ENCODE measurements at places on chromosomes 7 and 10.

GRCh38 chr7:31110331-31111108, 58.4 kb downstream of the ADCYAP1R1 start:
- DNase-seq, result no peak

- DNase-seq, result no peak
Observed at GRCh38 chr10:97034301-97034700, 151.5 kb downstream of the SLIT1 start.

GRCh38 chr10:51010977-51011376, 63.3 kb upstream of the PRKG1 start:
- DNase-seq, result peak; percentile 8

GRCh38 chr7:44796504-44797328, at the start of gene PPIA:
Gene PPIA, plus strand, starts transcription at chr7:44796681. Its CDS starts 44 bp downstream, at chr7:44796725.
- DNase-seq, result peak; percentile 98

DNA sequence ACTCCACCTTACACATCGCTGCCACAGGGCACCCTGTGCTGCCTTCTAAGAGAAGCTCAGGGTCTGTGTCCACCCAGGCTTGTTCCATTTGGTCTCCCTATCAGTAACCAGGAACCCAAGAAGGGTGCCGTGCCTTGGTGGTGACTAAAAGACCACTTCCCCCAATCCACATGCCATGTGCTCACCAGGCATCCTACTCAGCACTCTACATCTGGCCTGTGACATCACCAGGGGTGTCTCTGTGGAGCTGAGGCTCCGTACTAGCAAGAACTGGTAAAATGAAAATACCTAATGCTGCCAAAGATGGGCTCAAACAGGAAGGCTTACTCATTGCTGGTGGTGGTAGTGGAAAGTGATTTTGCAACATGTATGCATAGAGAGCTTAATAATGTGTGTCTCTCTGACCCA, 19.0 kb upstream of the C10orf71 start:
- no peak for DNase-seq

GRCh38 chr10:86730227-86730626, 26.2 kb upstream of the BMPR1A start:
- DNase-seq, result no peak

DNA sequence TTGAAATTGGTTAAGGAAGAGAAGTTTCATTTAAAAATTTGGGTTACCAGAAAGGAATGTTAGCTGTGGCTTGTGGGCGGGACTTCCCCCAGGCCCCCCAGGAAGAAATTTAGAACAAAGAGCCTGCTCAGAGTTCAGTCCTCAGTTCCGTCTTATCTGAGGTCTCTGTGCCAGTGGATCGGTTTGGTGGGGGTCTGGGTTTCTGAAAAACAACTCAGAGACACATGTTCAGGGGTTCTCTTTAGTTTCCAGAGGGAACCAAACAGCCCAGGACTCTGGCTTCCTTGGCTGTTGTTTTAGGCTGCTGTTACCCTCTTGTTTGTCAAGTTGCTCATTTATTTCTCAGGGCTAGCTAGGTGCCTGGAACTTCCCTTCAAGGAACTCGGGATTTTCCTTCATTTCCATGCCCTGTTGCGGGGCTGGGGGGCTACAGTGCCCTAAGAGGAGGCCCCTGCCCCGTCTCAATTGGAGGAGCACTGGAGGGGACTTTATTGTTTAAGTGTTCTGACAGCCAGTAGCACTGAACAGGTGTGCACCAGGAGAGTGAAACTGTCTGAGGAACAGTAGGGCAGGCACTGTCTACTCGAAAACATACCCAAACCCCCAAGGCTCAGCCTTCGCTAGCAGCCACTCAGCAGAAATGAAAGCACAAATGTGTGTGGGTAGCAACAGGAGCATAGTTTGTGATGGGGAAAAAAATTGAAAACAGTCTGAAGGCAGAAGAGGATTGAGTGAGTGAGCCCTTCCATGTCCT, 59.9 kb downstream of the ALOX5 start:
- peak; percentile 24 for DNase-seq

Data from CD8-positive, alpha-beta T cell (primary cell).